Retina (tissue), 1 donor: ENCODE measurements at places on chromosomes 12 and 14.
A peak's percentile ranks its signal among the peaks of the same experiment; 100 is the strongest.

DNA sequence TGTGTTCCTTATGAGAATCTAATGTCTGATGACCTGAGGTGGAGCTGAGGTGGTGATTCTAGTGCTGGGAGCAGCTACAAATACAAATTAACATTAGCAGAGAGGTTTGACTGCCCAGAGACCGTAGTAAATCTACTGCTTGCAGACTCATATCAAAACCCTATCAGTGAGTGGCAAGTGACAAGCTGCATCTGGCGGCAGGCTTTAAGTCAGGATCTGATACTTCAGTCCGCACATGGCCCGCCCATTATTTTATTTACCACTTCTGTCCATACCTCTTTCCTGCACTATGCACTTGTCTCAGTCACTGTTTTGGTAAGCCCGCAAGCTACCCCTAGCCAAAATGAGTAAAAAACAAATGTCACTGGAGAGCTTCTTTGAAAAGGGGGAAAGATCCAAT lies 11.4 kb downstream of the CEP128 start:
- no peak for DNase-seq

- DNase-seq: no peak
These were observed 8.3 kb downstream of the DBX2 start for GRCh38 chr12:45042599-45042998.

- DNase-seq: no peak
These were observed 51.7 kb downstream of the ADGRD1 start for GRCh38 chr12:131005161-131006035.

DNA sequence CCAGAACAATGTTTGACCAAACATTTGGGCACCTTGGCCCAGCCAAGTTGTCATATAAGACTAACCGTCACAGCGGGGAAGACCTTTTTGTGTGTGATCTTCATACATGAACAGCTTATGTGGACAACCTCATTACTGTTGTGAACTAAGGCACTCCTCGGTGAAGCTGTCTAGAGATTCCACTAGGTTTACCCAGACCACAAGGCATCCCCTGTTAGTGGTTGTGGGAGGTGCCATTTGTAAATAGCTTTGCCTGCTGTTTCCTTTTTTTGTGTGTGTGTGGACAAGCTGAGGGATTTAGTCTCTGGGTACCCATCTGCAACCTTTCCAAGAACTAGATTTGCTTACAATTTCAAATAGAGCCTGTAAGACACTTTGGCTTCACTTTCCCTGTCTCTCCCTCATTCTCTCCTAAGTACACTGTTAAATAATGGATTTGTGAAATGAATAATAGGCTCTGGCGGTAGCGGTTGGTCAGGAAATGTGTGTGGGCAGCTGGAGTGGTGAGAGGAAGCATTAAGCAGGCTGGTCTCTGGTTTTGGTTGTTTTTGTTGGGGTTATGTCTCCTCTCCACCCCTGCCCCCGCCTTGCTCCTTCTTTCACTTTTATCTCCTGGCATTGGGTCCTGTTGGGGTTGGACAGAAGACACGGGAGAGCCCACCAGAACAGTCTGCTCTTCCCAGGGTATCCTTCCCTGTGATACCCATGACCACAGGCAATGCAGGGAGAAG lies 727.6 kb downstream of the VRK1 start:
- DNase-seq: no peak

DNA sequence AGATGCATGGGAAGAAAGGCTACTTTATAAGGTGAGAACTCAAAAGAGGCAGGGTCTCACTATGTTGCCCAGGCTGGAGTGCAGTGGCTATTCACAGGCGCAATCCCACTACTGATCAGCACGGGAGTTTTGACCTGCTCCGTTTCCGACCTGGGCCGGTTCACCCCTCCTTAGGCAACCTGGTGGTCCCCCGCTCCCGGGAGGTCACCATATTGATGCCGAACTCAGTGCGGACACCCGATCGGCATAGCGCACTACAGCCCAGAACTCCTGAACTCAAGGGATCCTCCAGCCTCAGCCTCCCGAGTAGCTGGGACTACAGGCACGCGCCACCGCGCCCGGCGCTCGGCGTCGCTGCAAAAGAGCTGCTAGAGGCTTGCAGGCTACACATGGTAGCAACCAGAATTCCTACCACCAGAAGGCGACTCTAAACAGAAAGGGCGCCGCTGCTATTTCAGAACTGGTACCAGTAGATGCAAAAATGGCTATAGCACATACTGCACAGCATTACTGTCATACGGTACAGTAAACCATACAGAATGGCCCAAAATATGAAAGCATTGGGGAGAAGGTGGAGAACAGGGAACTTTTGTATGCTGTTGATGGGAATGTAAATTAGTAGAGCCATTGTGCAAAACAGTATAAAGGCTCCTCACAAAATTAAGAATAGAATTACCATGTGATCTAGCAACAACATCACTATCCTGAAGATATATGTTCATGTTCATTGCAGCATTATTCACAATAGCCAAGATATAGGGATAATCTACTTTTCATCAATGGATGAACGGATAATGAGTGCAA lies 1.2 kb upstream of the NEMF start:
- peak; percentile 74 for DNase-seq

GRCh38 chr14:56115334-56115870 lies 2.8 kb upstream of the PELI2 start:
- DNase-seq: peak; percentile 43

DNA sequence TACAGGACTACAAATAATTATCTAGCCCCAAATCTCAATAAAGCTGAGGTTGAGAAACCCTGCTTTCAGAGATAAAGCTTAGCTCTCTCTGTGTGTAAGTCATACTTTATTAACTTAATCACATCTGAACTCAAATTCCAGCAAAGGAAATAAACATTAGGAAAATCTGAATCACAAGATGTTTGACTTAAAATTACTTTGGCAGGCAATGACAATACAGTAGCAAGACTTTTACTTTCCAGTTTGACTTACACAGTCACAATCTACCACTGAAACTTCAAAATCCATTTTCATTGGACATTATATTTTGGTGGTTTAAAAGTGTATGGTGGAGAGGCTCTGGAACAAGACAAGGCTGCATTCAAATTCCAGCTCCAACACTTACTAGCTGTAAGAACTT lies 11.4 kb downstream of the TMEM116 start:
- DNase-seq: no peak

GRCh38 chr12:49377386-49377785 lies 10.1 kb downstream of the SPATS2 start:
- DNase-seq: no peak

DNA sequence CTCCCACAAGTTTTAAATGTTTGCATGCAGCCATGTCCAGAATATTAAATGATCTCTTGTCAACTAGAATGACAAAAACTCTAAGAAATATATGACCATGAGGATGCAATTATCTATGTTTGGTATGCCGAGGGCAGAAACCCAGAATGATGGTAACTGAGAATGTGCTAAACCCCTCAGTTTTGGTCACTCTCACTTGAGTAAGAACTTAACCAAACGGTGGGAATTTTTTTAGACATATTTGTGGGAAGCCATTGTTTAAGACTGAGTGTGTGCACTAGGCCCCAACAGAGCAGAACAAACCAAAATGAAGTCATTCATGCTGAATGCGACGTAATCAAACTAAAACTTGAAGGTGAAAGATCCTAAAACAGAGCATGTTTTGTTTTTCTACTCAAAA lies 1927.9 kb upstream of the SEL1L start:
- no peak for DNase-seq

- no peak for DNase-seq
These were observed 1.1 kb downstream of the MIS18BP1 start for GRCh38 chr14:45251912-45252311.

GRCh38 chr14:96682401-96682800 lies 114.8 kb upstream of the VRK1 start:
- DNase-seq: no peak

GRCh38 chr12:108446766-108447165 lies 68.3 kb upstream of the FICD start:
- DNase-seq: no peak

DNA sequence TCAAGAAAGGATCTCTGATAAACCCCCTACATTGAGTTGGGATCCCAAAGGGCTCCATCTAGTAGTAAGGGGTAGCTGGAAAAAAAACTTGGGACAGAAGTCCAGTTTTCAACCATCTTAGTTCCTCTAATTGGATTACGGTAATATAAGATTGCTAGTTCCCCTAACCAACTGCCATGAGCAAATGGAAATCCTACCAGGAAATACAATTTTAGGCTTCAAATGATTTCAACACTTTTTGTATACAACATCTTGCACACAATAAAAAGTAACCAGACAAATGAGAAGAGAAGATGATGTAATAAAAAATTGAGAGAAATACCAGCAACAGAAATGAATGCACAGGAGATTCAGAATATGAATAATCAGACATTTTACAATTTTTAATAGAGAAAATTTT lies 73.0 kb downstream of the TSHR start:
- DNase-seq: no peak

DNA sequence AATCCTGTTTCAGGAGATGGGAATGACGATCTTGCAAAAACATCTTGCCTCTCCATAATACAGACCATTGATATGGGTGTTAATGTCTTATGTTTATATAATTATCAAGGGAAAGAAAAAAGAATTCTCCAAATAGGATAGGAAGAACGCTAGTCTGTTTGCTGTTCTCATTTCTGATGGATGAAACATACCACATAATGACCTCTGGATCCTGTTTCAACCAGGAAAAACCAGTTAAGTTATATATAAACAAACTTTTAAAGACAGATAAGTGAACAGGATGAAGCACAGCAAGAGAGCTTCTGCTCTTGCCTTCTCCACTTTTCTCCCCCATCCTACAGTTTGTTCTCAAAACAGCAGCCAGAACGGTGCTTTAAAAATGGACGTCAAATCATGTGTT lies 27.8 kb downstream of the COQ6 start:
- DNase-seq: no peak

- DNase-seq: no peak
These were observed 25.2 kb upstream of the PPFIBP1 start for GRCh38 chr12:27498761-27499160.

DNA sequence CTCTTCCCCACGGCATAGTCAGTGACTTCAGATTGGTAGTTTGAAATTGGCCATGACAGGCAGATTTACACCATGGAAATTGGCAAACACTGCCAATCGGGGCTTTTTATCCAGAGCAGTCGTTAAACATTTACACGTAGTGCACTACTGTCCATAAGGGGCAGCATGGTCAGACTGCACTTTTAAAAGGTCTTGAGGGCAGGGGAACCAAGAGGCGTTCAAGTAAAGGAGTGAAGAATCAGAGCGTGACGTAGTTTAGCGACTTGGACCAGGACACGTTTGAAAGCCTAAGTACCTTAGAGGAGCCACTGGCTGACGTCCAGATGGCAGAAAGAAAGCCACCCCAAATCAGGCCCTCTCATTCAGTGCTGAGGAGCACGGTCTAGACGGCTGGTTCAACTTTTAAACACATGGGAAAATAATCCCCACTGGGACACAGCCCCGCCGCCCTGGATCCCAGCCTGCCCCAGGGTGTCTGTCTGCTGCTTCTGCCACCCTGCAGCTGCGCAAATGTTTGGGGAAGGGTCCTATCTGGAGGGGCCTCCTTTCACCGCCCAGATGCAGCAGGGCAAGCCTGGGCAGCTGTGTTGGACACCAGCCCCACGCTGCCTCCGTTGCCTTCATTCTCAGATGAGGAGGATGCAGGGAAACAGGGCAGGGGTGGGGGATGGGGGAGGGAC lies 52.5 kb upstream of the PPP2R5C start:
- no peak for DNase-seq

DNA sequence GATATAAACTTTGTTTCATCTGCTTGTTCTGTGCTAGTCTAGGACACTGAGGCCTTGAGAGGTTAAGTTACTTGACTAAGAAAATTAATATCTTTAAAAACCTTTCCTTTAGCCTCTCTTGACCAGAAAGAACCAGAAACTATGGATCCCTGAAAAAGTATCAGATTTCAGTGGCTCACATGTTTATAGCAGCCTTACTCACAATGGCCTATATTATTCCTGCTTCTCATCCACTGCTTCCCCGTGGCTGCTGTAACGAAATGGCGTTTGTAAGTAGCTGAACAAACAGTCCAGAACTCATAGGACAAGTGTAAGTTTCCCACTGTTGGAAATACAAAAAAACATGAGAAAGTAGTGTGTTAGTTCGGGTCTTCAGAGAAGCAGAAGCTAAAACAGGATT lies 3.2 kb upstream of the PYGL start:
- no peak for DNase-seq

DNA sequence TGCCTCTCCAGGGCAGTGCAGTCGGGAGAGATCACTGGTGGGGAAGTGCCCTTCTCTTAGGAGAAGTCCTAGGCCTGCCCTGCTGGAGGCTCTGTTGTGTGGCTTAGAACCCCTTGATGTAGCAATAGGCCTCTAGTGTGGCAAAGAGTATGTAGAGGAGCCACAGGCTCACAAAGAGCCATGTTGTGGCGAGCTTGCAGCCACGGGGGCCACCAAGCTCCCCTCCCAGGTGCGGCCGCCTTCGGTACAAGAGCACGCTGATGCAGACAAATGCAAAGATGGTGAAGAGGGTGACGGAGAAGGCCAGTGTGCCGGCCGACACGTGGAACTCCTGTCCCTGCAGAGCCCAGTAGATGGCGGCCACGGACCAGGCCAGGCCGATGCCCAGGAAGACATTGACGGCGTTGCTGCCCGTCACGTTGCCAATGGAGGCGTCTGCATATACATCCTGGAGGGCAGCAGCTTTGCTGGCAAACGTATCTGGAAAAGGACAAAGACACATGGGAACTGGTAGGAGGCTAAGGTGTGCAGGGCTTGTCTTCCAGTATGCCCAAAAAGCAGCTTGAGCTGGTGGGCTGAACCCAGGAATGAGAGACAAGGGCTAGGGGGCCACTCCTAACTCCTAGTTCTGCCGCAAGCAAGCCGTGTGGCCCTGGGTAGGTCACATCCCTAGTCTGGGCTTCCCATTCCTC lies 142.8 kb downstream of the SLC8A3 start:
- peak; percentile 81 for DNase-seq

- DNase-seq: no peak
These were observed 77.9 kb upstream of the AVPR1A start for GRCh38 chr12:63228853-63229252.

DNA sequence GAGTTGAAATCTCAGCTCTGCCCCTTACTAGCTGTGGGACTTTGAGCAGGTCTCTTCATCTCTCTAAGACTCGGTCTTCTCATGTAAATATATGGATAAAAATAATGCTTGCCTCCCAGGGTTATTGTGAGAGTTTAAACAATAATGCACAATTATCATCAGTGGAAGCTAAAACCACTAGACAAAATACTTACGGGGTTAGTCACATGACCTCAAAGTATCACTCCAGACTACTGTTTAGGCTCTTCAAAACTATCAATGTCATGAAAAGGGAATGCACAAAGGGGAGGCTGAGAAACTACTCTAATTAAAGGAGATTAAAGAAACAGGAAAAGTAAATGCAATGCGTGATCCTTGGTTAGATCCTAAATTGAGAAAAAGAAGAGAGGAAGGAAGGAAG lies 24.5 kb upstream of the TSPAN11 start:
- no peak for DNase-seq

DNA sequence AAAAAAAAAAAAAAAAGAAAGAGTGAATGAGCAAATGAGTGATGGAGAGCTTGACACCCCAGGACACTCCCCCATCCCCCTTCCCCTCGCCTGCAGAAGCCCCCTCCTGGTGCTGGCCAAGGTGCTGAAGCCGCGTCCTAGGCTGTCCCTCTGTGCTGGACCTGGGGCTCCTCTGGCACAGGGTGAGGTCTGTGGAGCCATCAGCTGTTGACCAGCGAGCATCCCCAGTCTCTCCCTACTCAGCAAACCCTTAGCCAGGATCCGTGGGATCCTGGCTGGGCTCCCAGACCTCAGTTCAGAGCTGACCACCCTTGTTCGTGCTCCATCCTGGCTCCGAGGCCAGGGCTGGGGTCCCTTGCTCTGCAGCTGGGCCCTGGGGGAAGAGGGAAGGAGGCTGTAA lies 5.4 kb upstream of the KIF26A start:
- no peak for DNase-seq

- peak; percentile 39 for DNase-seq
These were observed 2.2 kb downstream of the RCOR1 start for GRCh38 chr14:102594514-102595175.
